ENCODE measurements at places on chromosomes 4 and X. TPM values are rescaled to one million over a fixed set of nuclear protein-coding genes. Genes with fewer than 3 reads are reported as not detected.

DNA sequence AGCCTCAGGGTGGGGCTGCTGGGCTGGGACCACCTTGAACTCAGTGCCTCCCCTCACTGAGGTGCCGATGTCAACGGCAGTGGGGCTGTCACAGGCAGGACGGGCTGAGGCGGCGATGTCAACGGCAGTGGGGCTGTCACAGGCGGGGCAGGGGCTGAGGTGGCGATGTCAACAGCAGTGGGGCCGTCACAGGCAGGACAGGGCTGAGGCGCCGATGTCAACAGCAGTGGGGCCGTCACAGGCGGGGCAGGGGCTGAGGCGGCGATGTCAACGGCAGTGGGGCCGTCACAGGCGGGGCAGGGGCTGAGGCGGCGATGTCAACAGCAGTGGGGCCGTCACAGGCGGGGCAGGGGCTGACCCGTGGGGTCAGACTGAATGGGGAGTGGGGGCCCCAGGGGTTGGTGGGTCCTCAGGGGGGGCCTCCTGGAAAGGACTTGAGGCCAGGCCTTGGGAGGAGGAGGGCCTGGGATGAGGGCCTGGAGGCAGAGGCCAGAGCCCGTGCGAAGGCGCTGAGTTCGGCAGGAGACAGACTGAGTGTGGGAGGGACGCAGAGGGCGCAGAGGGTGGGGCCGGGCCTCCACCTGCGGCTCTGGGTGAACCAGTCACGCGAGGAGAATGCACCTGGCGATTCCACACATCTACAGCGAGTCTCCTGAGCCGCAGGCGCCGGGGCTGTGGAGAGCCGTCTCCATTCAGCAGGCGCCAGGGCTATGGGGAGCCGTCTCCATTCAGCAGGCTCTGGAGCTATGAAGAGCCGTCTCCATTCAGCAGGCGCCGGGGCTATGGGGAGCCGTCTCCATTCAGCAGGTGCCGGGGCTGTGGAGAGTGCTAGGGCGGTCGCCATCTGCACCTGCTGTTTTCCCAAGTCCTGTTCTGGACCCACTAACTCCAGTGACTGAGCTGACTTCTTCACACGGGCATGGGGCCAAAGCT lies 22.9 kb downstream of the ATP5ME start:
- no peak overlapping the region for H3K4me3 ChIP-seq
- DNase-seq: peak; percentile 61
- no peaks in the 10 kb centered on the region for H3K27me3 ChIP-seq
- H3K4me1 ChIP-seq: no peaks in the 10 kb centered on the region
- H3K27ac ChIP-seq: no peak overlapping the region
- H3K36me3 ChIP-seq: no peaks in the 10 kb centered on the region

GRCh38 chrX:9729171-9729885 lies 36.3 kb downstream of the GPR143 start:
- no peak overlapping the region for H3K4me3 ChIP-seq
- no peaks in the 10 kb centered on the region for H3K27me3 ChIP-seq
- no peaks in the 10 kb centered on the region for H3K4me1 ChIP-seq
- H3K36me3 ChIP-seq: no peaks in the 10 kb centered on the region
- no peak for DNase-seq
- H3K27ac ChIP-seq: no peak overlapping the region

TCP11X2 gene
- not detected for polyA plus RNA-seq

DNA sequence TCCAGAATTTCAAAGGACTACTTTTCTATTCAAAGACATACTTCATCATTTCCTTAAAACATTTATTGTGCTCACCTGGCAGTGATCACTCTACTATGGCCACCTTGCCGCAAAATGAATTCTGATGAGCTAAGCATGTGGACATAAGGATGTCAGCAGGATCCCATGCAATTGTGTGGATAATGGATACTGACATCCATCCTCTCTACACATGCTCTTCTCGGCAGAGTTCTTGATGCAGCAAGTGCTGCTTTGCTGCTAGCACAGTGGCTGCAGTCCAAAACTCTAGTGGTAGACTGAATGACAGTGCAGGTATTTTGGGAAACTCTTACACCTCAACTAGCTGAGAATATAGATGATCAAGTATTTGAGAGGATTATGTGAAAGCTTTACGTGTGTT lies 168.0 kb downstream of the BANK1 start:
- no peak for DNase-seq
- no peaks in the 10 kb centered on the region for H3K4me1 ChIP-seq
- H3K4me3 ChIP-seq: no peak overlapping the region
- no peaks in the 10 kb centered on the region for H3K36me3 ChIP-seq
- H3K27ac ChIP-seq: no peak overlapping the region

PNMA3 gene
- 4.3 TPM for polyA plus RNA-seq

DNA sequence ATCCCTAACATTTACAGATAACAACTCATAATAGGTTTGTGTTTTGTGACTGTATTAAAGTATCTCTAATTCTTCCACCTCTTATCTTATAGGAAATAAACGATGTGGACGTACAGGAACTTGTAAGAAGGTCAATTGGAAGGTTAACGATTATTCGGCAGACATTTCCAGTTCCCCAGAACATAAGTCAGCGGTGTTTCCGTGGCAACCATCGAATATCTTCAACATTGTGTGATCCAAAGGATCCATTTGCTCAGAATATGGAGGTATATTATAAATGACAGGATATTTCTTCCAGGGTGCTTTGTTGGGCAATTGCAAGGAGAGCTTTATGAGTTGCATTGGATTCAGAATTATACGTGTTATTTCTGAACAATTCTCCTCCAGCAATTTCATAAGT lies 611.9 kb upstream of the ATOH1 start:
- H3K4me3 ChIP-seq: no peak overlapping the region
- DNase-seq: no peak
- no peak overlapping the region for H3K27ac ChIP-seq
- H3K4me1 ChIP-seq: no peaks in the 10 kb centered on the region
- no peaks in the 10 kb centered on the region for H3K27me3 ChIP-seq

DNA sequence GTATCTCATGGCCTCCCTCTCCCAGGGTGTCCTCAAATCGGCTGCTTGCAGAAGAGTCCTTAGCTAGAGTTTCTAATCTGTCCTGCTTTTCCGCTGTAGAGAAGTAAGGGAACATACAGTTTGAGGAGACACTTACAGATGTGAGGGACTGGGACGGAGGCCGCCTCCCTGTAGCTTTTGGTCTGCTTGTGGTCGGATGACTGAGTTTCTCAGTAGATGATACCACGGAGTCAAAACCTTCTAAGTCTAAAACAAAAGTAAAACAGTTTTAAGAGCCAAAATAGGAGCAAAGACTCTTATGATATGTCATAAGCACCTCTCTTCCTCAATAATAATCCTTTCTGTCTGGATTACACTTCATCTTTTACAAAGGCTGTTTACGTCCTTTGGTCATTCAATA lies 34.5 kb upstream of the MAP3K15 start:
- no peak overlapping the region for H3K27ac ChIP-seq
- H3K36me3 ChIP-seq: no peaks in the 10 kb centered on the region
- peaks cover 4% of the 10 kb centered on the region for H3K27me3 ChIP-seq
- H3K4me3 ChIP-seq: no peak overlapping the region
- no peak for DNase-seq
- H3K4me1 ChIP-seq: no peaks in the 10 kb centered on the region

FMR1NB gene
- not detected for polyA plus RNA-seq

All from kidney (tissue), 22 donors.